ENCODE measurements at places on chromosomes 16 and 17. TPM values are rescaled to one million over a fixed set of nuclear protein-coding genes. Genes with fewer than 3 reads are reported as not detected.

The CIITA gene
- total RNA-seq = 9.9 TPM

The MARVELD3 gene
- not detected for total RNA-seq

The PLA2G10 gene
- total RNA-seq = not detected

DNA sequence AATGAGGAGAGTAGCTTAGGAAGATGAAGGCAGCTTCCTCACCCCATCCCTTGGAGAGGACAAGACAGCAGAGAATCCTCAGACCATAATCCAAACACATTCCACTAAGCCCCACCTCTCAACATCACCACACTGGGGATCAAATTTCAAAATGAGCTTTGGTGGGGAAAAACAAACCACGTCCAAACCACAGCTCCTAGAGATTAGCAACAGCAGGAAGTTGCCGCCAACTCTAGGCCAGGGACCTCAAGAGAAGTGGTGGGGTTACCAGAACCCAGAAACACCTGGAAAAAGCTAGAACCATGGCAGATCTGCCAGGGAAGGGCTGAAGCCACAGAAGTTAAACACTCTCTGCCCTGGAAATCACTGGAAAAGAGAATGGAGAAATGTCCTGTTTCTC lies 571.6 kb downstream of the HS3ST4 start:
- DNase-seq = no peak

The C16orf86 gene
- 3.5 TPM for total RNA-seq

Data from left cardiac atrium (tissue), 4 donors.